ENCODE measurements at places on chromosomes 11 and 22.

DNA sequence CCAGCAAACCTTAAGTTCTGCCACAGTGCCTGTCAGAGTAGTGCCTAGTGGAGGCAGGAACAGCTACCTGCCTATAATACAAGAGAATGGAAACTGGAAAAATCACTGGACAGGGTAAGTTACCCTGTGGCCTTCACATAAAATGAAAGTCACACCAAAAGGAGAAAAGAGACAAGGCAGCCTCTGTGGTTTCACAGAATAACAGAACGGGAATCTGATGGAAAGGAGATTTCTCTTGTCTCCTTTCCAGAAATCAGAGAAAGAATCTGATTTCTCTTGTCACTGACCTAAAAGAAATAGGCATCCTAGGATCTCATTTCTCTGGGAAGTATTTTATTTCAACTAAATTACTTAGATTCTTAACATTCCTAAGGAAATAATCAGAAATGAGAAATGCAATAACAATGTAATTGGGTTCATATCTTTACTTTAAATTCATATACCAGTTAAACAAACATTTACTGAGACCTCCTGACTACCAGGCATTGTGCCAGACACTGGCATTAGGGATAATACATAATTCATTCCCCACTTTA, 41.6 kb downstream of the PRCP start:
- DNase-seq = no peak

- no peak for DNase-seq
Observed at GRCh38 chr11:71393283-71393682, 54.9 kb downstream of the DHCR7 start.

- no peak for DNase-seq
Observed at GRCh38 chr11:68643585-68643984, 40.8 kb upstream of the GAL start.

GRCh38 chr11:45082744-45083543, 63.5 kb upstream of the PRDM11 start:
- no peak for DNase-seq

- DNase-seq = no peak
Observed at GRCh38 chr22:45678961-45679912, 7.6 kb downstream of the ATXN10 start.

DNA sequence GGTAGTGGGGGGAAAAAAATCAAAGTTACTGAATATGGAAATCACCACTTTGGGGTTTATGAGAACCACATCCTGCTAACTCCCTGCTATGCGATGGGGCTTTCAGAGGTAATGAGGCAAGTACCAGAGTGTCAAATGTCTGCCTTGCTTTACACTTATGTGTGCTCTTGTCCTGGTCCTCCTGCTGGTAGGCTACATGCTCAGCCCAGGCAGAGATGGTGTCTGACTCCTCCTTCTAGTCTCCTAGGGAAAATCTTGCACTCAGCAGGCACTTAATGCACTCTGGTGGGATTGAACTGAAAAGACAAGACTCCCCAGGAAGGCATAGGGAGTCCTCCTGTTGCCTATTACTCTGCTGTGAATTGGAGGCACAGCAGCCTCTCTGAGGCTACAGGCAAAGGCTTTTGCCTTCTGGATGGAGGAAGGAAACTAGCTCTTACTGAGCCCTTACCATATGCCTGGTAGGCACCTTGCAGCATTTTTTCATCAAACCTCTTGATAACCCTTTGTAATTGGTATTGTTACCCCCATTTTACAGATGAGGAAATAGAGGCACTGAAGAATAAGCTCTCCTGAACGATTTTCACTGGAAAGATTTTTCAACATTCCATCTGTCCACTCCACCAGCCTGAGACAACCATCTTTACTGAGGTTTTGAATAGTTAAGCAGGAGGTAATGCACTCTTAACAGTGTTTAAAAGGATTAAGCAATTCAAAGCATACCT, 132.1 kb upstream of the PAX6 start:
- no peak for DNase-seq

GRCh38 chr22:38868286-38868721, 3.7 kb downstream of the CBX6 start:
- no peak for DNase-seq

DNA sequence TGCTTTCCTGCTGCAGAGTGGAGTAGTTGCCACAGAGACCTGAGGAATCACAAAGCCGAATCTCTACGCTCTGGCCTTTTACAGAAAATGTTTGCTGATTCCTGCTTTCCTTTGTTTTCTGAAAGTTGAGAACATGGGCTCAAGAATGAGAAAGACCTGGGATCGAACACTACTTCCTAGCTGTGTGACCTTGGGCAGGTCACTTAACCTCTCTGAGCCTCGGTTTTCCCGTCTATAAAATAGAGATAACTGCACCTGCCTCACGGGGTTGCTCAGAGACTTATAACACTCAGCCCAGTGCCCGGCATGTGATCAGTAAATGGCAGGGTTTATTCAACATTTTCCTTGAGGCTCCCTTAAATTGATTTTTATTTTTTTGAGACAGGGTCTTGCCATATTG, 70.9 kb upstream of the ALX4 start:
- DNase-seq = no peak

GRCh38 chr11:33731723-33732531, 4.3 kb downstream of the CD59 start:
- no peak for DNase-seq

DNA sequence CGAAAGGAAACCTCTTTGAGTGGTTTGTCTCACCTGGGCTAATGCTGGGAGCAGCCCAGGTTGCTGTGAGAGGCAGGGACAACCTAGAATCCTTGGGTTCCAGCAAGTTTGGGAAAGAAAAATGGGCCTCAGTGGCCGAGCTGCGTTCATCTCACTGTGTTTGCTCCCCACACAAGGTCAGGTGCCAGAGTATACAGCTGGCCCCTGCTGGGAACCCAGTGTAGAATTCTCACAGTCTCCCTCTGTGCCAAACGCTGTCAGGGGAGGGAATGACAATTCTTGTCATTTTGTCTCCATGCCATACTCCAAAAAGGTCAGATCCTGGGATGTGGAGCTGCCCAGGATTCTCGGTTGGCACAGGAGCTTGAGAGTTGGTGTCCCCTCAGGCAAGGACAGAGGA, 4.3 kb downstream of the DGKZ start:
- DNase-seq = no peak

DNA sequence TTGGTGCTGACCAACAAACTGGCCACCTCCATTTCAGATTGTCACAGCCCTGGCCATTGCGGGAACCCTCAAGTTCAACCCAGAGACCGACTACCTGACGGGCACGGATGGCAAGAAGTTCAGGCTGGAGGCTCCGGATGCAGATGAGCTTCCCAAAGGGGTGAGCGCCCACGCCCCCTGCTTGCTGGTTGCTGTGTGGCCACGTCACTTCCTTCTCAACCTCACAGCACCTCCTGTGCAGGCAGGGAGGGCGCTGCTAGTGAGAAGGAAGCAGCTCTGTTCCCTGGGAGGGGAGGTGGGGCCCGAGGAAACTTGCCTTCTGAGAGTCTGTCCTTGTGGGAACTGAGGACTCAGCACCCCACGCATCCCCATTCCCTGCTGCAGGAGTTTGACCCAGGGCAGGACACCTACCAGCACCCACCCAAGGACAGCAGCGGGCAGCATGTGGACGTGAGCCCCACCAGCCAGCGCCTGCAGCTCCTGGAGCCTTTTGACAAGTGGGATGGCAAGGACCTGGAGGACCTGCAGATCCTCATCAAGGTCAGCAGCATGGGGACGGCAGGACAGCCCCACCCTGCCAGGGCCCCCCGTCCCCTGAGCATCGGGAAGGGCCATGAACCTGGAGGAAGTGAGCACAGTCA, 19.3 kb downstream of the POLR3H start:
- DNase-seq = no peak

- DNase-seq = no peak
Observed at GRCh38 chr22:19639610-19640135, 74.6 kb upstream of the SEPTIN5 start.

- no peak for DNase-seq
Observed at GRCh38 chr11:70713086-70713835, 314.9 kb downstream of the CTTN start.

DNA sequence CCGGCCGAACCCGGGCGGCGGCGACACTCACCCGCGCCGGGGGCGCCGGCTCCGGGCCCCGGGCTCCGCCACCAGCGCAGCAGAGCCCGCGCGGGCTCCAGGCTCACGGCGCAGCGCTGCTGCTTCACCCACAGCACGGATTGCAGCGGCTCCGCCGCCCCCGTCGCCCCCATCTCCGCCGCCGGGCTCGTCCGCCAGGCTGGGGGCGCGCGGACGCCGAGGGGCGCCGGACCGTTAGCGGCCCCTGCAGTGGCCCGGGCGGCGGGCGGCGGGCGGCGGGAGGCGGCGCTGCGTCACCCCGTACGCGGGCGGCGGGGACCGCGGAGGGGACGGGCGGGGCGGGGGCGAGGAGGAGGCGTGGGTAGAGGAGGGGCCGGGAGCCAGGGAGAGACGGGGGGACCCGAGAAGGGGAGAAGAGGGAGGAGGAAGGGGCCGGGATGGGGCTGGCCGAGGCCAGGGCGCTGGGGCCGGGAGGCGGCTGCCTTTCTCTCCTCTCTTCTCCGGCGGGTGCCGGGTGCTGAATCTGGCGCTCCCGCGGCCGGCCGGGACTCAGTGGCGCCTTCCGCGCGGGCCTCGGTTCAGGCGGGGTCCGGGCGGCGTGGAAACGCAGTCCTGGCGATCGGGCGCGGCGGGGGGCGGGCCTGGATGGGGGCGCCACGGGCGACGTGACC, at the start of gene CERK:
CERK (minus strand) TSS at position 277 of the 671 bp plus-strand sequence; CDS start at position 173, 104 bp downstream.
- DNase-seq = peak; percentile 69

DNA sequence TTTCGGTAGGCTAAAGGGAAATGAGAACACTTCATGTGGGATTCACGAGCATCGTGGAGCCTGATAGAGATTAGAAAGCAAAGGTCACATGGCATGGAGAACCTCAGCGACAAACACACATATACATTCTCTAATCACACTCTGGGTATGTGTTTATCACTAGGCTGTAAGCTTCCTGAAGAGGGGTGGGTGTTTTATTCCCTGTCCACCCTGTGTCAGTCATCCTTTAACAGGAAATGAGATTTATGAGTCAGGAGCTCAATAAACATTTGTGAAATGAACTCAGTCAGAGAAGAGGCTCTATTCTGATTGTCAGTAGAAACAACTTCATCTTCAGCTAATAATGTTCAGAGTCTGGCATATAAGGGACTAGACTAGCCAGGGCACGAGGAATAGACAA, 71.7 kb upstream of the EIF3M start:
- no peak for DNase-seq

- DNase-seq = no peak
Observed at GRCh38 chr11:16292167-16292859, 64.0 kb downstream of the SOX6 start.

DNA sequence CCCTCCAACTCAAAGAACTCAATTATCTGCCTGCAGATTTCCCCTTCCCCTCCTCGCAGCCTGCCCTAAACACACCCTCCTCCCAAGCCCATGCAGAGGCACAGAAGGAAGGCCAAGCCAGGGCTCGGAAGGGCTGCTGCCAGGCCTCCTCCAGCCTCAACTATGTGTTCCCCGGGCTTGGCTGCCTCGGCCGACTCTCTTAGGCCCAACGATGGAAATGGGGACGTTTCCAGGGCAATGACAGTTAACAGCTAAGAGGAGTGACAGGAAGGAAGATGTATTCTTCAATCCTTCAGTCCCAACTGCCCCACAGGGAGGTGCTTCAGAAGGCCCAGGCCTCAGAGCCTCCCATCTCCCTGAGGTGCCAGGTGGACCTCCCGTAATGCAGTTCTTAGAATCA, 104.0 kb upstream of the AKIP1 start:
- DNase-seq = no peak

DNA sequence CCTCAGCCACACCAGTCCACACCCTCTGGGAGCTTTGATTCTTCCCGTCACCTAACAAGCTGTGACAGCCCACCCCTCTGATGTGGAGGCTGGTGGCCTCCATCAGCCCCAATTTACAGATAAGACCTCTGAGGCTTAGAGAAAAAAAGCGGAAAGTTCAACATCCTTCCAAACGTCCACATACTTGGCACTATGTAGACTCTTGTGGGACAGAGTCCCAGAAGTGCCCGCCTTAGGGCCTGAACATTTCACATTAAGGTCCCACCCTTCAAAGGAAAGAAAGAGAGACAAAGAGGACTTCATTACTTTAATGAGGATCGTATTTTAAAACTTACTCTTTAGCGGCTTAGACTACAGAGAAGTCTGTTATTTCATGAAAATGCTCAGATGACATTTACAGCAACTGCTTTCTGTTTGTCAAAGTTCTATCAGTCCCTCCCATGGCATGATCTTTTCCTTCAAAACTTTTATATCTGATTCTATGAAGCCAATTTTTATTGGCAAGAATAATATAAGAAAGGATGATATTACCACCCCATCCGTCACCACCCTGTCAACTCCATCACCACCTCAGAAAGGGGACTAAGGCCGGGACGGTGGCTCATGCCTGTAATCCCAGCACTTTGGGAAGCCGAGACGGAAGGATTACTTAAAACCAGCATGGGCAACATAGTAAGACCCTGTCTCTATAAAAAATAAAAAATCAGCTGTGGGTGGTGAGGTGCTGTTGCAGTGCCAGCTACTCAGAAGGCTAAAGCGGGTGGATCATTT, 15.7 kb upstream of the SCGB1A1 start:
- DNase-seq = no peak

GRCh38 chr11:71342951-71343827, 90.8 kb upstream of the SHANK2 start:
- DNase-seq = peak; percentile 63

GRCh38 chr11:8532475-8532874, 61.6 kb downstream of the STK33 start:
- no peak for DNase-seq

GRCh38 chr11:57744357-57744756, 3.1 kb downstream of the SELENOH start:
- DNase-seq = no peak

DNA sequence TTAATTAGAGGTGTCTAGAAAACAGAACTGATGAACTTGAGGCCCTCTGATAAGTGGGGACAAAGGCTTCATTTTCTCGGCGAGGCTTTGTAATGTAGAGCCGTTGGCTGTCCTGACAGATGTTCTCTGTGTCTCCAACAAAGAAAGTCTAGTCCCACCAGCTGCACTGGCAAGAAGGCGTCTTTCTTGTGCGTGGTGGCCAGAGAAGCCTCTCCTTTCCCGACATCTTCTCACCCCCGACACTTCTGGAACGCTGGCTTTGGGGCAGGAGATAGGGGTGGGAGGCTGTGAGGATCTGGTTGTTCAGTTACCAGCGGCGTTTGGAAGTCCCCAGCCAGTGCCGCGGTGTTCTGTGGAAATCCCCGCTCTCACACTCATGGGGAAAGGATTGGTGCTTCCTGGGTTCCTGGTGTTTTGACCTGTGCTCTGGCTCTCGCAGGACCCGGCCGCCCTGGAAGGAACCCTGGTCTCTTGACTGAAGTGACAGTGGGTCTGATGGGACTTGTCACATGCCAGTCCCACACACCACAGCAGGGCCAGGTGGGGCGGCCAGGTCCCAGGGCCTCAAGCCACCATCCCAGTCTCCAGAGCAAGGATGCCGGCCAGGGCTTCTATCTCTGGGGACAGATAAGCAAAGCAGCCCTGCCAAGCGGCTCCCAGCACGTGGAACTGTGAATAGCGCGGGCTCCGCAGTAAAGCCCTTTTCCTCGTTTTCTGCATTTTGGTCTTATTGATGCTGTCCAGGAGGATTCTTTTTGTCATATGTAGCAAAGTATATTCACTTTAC, 23.2 kb downstream of the FADS2 start:
- DNase-seq = no peak

Measured in nephron progenitor cell (in vitro differentiated cells).